ENCODE measurements at places on chromosomes 16 and 17. TPM values are rescaled to one million over a fixed set of nuclear protein-coding genes. Genes with fewer than 3 reads are reported as not detected.

DNA sequence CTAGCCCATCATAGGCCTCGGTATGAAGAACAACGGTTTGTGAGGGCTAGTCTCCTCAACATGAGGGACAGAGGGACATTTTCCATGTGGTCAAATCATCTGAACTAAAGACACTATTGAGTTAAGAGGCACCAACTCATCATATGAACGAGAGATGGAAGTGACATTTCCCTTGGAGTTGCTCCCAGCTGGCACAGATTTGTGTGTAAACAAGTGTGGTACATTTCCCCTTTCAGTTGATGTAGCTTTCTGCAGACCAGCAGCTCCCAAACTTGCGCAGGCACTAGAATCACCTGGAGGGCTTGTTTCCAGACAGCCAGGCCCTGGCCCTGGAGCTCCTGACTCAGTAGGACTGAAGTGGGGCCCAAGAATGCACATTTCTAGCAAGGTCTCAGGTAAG lies 205.5 kb downstream of the PARN start:
- H3K36me3 ChIP-seq = peaks cover 5% of the 10 kb centered on the region
- H3K4me3 ChIP-seq = no peak overlapping the region
- H3K4me1 ChIP-seq = no peaks in the 10 kb centered on the region
- H3K27ac ChIP-seq = no peak overlapping the region
- H3K27me3 ChIP-seq = no peaks in the 10 kb centered on the region
- DNase-seq = no peak

DNA sequence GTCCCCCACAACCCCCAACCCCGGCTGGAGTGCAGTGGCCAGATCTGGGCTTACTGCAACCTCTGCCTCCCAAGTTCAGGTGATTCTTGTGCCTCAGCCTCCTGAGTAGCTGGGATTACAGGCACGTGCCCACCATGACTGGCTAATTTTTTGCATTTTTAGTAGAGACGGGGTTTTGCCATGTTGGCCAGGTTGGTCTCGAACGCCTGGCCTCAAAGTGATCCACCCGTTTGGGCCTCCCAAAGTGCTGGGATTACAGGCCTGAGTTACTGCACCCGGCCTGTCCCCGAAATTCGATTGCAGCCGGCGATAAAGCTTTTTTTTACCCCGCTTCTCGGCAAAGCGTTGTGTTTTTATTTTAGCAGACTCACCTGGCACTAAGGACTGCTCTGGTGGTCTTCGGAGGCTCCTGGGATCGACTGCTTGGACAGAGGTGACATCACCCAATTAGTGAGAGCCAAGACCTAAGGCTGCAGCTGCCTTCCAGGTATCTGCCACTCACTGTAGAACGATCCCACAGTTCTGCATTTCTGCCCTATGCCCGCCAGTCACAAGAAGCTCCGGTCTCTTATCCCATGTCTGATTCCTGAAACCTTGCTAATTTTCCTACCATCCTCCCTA lies 82.2 kb upstream of the ARL4D start:
- peak overlapping the region; percentile 31 for H3K27ac ChIP-seq
- H3K4me3 ChIP-seq = no peak overlapping the region
- H3K4me1 ChIP-seq = peaks cover 18% of the 10 kb centered on the region
- H3K36me3 ChIP-seq = peaks cover 6% of the 10 kb centered on the region

C1QTNF8 gene
- total RNA-seq = not detected

MRTFB gene
- total RNA-seq = 8.2 TPM

MYH1 gene
- not detected for total RNA-seq

YBX2 gene
- total RNA-seq = 0.45 TPM

DNA sequence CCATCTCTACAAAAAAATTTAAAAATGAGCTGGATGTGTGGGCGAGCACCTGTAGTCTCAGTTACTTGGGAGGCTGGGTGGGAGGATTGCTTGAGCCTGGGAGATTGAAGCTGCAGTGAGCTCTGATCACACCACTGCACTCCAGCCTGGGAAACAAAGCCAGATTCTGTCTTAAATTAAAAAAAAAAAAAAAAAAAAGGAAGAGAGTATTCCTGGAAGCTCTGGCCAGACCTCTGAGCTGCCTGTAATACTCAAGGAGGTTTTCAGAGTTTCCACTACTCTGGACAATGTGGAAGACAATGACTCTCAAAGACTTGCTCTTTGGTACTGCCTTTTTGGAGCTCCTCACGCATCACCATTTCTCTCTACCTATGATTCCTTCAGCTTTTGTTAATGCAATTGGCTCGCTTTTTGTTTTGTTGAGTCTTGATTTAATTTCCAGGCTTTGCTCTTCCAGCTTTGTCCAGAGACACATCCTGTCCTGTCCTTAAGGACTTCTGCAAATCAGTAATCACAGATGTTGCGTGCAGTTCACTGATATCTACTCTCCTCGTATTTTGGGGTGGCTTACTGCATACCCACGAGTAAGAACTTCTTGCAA lies 10.8 kb downstream of the CHD9 start:
- no peak for DNase-seq
- H3K27me3 ChIP-seq = no peaks in the 10 kb centered on the region
- H3K27ac ChIP-seq = no peak overlapping the region
- H3K4me1 ChIP-seq = peaks cover 16% of the 10 kb centered on the region

- H3K36me3 ChIP-seq = no peaks in the 10 kb centered on the region
- H3K4me1 ChIP-seq = peaks cover 6% of the 10 kb centered on the region
- H3K27me3 ChIP-seq = no peaks in the 10 kb centered on the region
- no peak overlapping the region for H3K27ac ChIP-seq
- no peak overlapping the region for H3K4me3 ChIP-seq
- no peak for DNase-seq
Measured at GRCh38 chr17:32813021-32813420, 63.9 kb downstream of the MYO1D start.

DNA sequence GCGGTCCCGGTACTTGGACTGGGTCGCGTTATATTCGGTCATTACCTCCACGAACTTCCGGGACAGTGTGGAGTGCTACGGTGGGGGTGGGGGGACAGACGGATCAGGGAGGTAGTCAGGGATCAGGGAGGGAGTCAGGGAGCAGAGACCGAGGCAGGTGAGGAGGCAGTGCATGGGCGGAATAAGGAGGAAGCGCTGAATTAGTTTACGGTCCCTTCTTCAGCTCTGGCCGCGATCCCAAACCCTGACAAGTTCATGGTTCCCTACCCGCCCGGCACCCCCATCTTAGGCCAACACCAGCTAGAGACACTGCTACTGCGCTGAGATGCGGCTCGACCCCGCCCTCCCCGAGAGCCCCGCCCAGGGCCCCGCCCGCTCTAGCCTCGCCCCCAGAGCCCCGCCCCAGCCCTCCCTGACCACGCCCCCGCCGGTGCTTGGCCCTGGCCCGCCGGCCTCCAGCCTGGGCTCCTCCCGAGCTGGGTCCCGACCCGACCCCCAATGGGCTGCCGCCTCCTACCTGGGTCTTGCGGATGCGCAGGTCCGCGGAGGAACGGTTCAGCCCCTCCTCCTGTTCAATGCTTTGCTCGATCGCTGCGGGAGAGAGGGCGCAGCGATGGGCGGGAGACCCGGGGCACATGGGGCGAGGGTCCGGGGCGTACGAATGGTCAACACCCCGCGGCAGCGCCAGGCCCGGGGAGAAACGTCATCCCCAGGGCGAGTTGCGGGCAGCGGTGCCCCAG lies 12.1 kb downstream of the HSD3B7 start:
- peak overlapping the region; percentile 73 for H3K4me3 ChIP-seq
- no peaks in the 10 kb centered on the region for H3K27me3 ChIP-seq
- DNase-seq = peak; percentile 86
- no peak overlapping the region for H3K27ac ChIP-seq
- peaks cover 11% of the 10 kb centered on the region for H3K4me1 ChIP-seq

STXBP4 gene
- 4.5 TPM for total RNA-seq

FAM20A gene
- total RNA-seq = not detected

DNA sequence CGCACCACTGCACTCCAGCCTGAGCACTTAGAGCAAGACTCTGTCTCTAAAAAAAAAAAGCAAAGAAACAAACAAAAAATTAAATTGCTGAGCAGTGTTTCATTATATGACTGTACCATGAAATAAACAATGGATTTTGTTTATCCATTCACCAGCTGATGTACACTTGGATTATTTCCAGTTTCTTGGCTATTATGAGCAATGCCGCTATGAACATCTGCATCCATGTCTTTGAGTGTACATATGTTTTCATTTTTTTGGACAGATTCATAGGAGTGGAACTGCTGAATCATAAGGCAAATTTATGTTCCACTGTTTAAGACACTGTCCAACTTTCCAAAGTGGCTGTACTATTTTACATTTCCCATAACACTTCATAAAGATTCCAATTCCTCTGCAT lies 8.0 kb downstream of the RNF157 start:
- H3K27me3 ChIP-seq = no peaks in the 10 kb centered on the region
- H3K27ac ChIP-seq = no peak overlapping the region
- peaks cover 55% of the 10 kb centered on the region for H3K4me1 ChIP-seq
- no peak for DNase-seq
- peaks cover 18% of the 10 kb centered on the region for H3K36me3 ChIP-seq

DNA sequence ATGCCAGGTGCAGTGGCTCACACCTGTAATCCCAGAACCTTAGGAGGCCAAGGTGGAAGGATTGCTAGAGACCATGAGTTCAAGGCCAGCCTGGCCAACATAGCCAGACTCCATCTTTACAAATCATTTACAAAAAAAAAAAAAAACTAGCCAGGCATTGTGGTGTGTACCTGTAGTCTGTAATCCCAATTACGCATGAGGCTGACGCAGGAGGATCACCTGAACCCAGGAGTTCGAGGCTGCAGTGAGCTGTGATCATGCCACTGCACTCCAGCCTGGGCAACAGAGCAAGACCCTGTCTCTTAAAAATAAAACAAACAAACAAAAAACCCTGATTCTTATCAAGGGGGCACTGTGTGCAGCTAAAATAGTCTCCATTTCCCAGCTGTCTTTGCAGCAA lies 16.8 kb upstream of the HAP1 start:
- H3K27me3 ChIP-seq = no peaks in the 10 kb centered on the region
- no peak overlapping the region for H3K27ac ChIP-seq
- H3K36me3 ChIP-seq = no peaks in the 10 kb centered on the region
- H3K4me3 ChIP-seq = no peak overlapping the region

DNA sequence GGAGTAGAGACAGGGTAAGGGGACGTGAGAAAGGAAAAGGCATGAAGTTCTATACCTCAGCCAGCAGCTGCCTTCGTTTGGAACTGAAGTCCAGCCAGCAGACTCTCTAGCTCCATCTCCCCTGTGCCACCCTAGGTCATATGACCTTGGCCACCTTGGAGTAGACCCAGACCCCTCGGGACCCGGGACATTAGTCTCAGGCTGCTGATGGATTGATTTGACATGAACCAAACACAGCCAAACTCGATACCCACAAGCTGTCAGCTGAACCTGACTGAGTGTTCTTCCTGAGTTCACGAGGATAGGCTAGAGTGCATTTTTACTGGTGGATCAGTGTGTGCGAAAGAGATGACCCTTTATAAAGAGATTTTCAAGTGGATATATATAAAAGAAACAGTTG lies 68.5 kb downstream of the YPEL2 start:
- H3K4me1 ChIP-seq = no peaks in the 10 kb centered on the region
- no peaks in the 10 kb centered on the region for H3K27me3 ChIP-seq
- H3K27ac ChIP-seq = no peak overlapping the region
- no peak overlapping the region for H3K4me3 ChIP-seq
- H3K36me3 ChIP-seq = peaks cover 5% of the 10 kb centered on the region

DNA sequence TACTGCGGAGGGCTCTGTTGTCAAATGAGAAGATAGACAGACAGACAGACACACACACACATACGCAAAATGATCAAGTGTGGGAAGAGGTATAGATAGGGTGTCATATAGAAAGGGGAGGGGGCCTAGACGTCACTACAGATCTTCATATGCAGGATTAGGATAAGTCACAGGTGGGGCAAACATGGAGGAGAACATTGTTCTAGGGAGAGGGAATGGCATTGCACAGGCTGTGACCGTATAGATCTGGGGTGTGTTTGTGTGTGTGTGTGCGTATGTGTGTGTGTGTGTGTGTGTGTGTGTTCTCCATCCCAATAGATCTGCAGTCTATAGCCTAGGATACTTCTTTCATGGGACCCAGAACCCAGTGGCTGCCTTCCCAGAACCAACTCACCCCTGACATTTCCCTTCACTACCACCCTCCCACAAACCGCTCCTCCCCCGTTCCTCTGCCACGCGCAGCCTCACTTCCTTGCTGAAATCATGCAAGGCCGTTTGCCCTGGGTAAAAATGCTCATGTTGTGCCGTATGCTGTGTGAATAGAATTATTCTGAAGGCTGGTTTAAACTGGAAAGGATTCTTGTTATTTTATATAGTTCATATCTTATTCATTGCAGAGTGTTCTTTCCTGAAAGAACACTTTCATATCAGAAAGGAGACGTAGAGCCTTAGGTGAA lies 50.5 kb upstream of the CCL1 start:
- no peaks in the 10 kb centered on the region for H3K4me1 ChIP-seq
- peaks cover 17% of the 10 kb centered on the region for H3K27me3 ChIP-seq
- no peak overlapping the region for H3K27ac ChIP-seq
- DNase-seq = no peak
- no peaks in the 10 kb centered on the region for H3K36me3 ChIP-seq

DNA sequence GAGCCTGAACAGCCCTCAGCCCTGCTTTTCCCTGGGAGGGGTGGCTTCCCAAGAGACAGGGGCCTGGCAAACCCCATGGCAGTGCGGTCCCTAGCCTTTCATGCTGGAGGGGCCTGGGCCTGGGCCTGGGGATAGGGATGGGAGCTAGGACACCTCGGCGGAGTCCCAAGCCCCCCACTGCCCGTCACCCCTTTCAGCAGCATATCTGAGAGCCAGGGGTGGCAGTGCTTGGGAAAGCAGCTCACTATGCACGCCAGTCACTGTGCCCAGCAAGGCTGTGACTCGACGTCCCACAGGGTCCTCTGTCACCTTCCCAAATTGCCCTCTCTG lies 612 bp upstream of the SLC47A2 start:
- no peak for DNase-seq
- H3K27ac ChIP-seq = no peak overlapping the region
- H3K27me3 ChIP-seq = no peaks in the 10 kb centered on the region
- no peak overlapping the region for H3K4me3 ChIP-seq
- no peaks in the 10 kb centered on the region for H3K36me3 ChIP-seq

DNA sequence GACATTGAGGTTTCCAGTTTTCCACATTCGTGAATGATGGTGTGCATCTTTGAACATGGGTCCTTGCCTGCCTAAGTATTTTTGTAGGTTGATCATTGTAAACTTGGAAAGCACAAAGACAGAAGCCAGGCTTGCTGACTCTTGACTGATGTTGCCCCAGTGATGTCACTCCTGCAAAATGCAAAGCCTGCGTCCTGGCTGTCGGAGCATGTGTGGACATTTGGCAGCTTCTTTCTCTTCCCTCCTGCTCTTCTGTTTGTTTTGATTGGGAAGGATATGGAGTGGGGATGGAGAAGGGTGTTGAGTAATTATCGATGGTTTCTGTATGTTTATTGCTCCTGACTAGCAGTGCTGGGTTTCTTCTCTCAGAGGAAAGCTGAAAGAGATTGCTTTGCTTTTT lies 3.2 kb downstream of the NDE1 start:
- H3K27ac ChIP-seq = peak overlapping the region; percentile 58
- H3K27me3 ChIP-seq = no peaks in the 10 kb centered on the region
- H3K4me3 ChIP-seq = no peak overlapping the region
- no peak for DNase-seq
- peaks cover 16% of the 10 kb centered on the region for H3K36me3 ChIP-seq

All from activated naive CD4-positive, alpha-beta T cell treated with anti-CD3 and anti-CD28 coated beads for 36 hours (primary cell).